ENCODE measurements at places on chromosomes 5 and 9. TPM values are rescaled to one million over a fixed set of nuclear protein-coding genes. Genes with fewer than 3 reads are reported as not detected.

Gene INSL6
- not detected for total RNA-seq

Gene SH3PXD2B
- total RNA-seq = 1.3 TPM

Gene RGS7BP
- total RNA-seq = not detected

Gene EGFL7
- total RNA-seq = 0.52 TPM

Gene LMAN2
- total RNA-seq = 83.9 TPM

Gene SPINK7
- total RNA-seq = not detected

Gene PAEP
- total RNA-seq = not detected

Gene OR1L1
- total RNA-seq = not detected

Gene SLC31A1
- 8.1 TPM for total RNA-seq

Gene CCIN
- total RNA-seq = not detected

Gene PCA3
- not detected for total RNA-seq

Gene HACD4
- 1.1 TPM for total RNA-seq

- H3K27me3 ChIP-seq = peaks cover 5% of the 10 kb centered on the region
- no peaks in the 10 kb centered on the region for H3K36me3 ChIP-seq
- peaks cover 17% of the 10 kb centered on the region for H3K4me1 ChIP-seq
- no peak for DNase-seq
- no peak overlapping the region for H3K27ac ChIP-seq
- H3K4me3 ChIP-seq = no peak overlapping the region
Observed at GRCh38 chr9:19510907-19511306, 102.1 kb downstream of the ACER2 start.

DNA sequence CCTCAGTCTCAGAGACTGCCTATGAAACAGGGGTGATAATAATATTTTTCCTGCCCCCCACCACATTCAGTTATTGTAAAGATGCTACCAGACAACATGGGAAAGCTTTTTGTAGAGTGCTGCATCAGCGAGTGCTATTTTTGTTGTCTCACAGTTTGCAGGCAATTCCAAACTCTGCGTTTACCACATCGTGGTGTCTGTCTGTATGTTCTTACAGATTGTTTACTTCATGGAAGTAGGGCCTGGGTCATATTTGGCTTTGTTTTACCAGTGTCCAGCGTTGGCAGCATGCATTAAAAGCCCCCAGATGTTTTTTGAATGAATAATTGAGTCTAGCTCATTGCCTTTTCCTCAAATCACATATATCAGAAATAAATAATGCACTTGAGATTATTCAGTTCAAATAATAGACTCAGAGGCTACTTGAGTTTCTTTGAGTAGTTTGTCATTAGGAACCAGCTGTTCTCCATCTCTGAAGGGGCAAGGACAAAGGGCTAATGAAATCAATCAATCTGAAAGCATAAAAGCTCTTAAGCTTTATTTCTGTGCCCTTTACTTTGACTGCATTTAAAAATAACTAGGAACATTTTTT, 243.7 kb downstream of the CWC27 start:
- DNase-seq = no peak
- no peak overlapping the region for H3K4me3 ChIP-seq
- no peaks in the 10 kb centered on the region for H3K4me1 ChIP-seq
- no peaks in the 10 kb centered on the region for H3K27me3 ChIP-seq
- no peaks in the 10 kb centered on the region for H3K36me3 ChIP-seq
- H3K27ac ChIP-seq = no peak overlapping the region

GRCh38 chr5:112799661-112800060, 61.4 kb upstream of the SRP19 start:
- no peaks in the 10 kb centered on the region for H3K4me1 ChIP-seq
- H3K36me3 ChIP-seq = peaks cover 12% of the 10 kb centered on the region
- no peak overlapping the region for H3K27ac ChIP-seq
- no peak for DNase-seq

DNA sequence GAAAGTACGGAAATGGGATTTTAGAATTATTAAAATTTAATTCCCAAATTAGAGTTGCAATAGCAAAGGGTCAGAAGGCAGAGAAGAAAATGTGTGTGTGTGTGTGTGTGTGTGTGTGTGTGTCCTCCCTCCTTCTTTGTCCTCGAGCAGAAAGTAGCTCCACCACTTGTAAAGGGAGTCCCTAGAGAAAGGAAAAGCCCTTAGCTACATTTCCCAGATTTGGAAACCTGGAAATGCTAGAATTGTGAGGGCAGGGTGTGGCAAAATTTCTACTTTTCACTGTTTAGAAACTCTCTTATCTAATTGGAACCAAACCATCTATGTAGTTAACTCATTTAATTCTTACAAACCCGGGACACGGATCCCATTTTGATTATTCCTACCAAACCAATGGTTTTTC, 33.2 kb upstream of the LIFR start:
- no peak overlapping the region for H3K4me3 ChIP-seq

DNA sequence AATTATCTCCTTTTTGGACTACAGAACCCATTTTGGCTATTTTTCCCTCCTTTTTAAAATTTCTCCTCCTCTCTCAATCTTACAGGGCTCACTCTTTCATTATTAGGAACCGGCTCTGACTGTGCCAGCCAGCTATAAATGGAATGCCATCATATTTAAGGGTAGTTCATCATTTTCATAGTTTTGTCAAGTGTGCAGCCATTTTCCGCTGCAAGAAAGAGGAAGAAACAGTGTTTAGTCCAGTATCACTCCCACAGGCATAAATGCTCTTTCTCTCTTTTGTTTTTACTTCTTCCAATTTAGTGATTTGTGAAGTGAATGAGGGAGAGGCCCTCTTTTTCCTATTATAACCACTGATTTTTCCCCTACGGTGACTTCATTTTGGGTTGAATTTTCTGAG, 290.0 kb downstream of the NR3C1 start:
- peaks cover 12% of the 10 kb centered on the region for H3K4me1 ChIP-seq
- no peaks in the 10 kb centered on the region for H3K36me3 ChIP-seq
- H3K27me3 ChIP-seq = no peaks in the 10 kb centered on the region
- H3K4me3 ChIP-seq = no peak overlapping the region
- DNase-seq = no peak
- H3K27ac ChIP-seq = no peak overlapping the region

GRCh38 chr5:65867542-65868195, 58.7 kb upstream of the ERBIN start:
- H3K4me1 ChIP-seq = peaks cover 19% of the 10 kb centered on the region
- H3K4me3 ChIP-seq = peak overlapping the region; percentile 57
- no peaks in the 10 kb centered on the region for H3K27me3 ChIP-seq
- H3K27ac ChIP-seq = peak overlapping the region; percentile 78
- no peaks in the 10 kb centered on the region for H3K36me3 ChIP-seq

GRCh38 chr9:137293094-137293481, 9.0 kb downstream of the NRARP start:
- H3K36me3 ChIP-seq = no peaks in the 10 kb centered on the region
- DNase-seq = no peak
- H3K4me1 ChIP-seq = peaks cover 8% of the 10 kb centered on the region
- H3K27ac ChIP-seq = no peak overlapping the region
- peaks cover 20% of the 10 kb centered on the region for H3K27me3 ChIP-seq

- H3K27ac ChIP-seq = no peak overlapping the region
- H3K27me3 ChIP-seq = no peaks in the 10 kb centered on the region
- H3K4me3 ChIP-seq = no peak overlapping the region
Observed at GRCh38 chr9:127868278-127868902, 9.1 kb downstream of the AK1 start.

GRCh38 chr5:157603333-157604190, 28.0 kb upstream of the ADAM19 start:
- peaks cover 87% of the 10 kb centered on the region for H3K4me1 ChIP-seq
- peak overlapping the region; percentile 94 for H3K27ac ChIP-seq
- no peaks in the 10 kb centered on the region for H3K27me3 ChIP-seq
- H3K4me3 ChIP-seq = peak overlapping the region; percentile 3

DNA sequence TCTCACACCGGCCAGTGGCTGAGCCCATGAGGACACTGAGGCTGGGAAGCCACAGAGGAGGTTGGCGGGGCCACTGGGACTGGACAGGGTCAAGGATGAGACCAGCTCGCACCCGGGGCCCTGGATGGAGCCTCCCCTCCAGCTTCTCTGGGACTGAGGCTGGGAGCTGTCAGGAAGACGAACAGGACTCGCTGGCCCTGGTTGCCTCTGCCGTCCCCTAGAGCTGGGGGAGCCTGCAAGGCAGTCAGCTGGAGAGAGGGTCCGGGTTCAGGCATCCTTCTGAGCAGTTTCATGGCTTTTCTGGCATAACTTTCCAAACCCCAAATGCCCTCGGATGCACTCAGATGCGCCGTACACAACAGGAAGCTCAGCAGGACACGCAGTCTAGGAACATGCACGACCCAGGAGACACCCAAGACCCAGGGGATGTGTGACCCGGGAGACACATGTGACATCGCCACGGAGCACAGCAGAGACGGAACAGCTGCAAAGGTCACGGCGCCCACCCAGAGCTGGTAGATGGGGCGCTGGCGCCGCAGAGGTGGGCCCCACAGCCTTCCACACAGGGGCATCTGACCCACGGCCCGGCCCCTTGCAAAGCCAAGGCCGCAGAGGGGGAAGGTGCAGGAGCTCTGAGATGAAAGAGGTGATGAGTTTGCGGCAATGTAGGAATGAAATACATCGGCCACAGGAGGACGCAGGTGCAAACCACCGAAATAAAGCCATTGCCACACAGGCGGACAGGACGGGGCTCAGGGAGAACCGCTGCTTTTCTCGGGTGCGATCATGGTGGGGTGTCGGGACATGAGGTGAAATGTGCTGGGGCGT, 17.1 kb downstream of the TPPP start:
- H3K27ac ChIP-seq = no peak overlapping the region
- H3K4me3 ChIP-seq = no peak overlapping the region
- peaks cover 12% of the 10 kb centered on the region for H3K4me1 ChIP-seq
- DNase-seq = no peak
- no peaks in the 10 kb centered on the region for H3K36me3 ChIP-seq

DNA sequence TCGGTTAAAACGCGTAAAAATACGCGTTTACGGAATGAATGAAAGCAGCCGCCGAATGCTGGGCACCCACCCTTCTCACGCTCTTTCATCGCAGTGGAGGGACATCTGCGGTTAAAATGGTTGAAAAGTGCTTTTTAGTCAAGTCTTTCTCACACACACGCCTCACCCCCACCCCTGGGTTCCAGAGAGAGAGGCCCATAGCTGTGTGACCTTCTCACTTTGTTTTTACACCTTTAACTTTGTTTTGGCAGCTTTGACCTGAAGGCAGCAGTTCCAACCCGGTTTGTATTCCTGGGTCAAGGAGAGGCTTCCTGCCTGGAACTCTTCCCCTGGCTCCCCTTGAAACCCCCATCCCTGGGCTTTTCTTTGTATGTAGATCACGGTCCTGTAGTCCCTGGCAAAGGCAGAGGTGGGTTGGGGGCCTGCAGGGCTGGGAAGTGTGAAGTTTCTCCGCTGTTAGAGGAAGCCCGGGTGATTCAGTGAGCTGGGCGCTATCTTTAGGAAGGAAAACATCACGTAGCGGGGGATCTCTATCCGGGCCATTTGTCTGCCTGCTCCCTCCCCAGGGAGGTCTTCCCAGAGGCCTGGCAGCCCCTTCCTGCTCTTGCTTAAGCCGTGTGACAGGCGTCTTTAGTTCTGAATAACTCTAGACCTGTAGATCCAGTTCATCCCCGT, 29.6 kb downstream of the SPRY4 start:
- H3K36me3 ChIP-seq = no peaks in the 10 kb centered on the region
- no peaks in the 10 kb centered on the region for H3K4me1 ChIP-seq
- H3K27me3 ChIP-seq = no peaks in the 10 kb centered on the region
- DNase-seq = no peak

GRCh38 chr5:38783011-38783561, 62.7 kb upstream of the OSMR start:
- peaks cover 14% of the 10 kb centered on the region for H3K27me3 ChIP-seq
- H3K4me3 ChIP-seq = no peak overlapping the region
- no peak overlapping the region for H3K27ac ChIP-seq
- no peak for DNase-seq

- H3K27ac ChIP-seq = peak overlapping the region; percentile 51
- peak overlapping the region; percentile 79 for H3K4me3 ChIP-seq
- H3K27me3 ChIP-seq = no peaks in the 10 kb centered on the region
Observed at GRCh38 chr9:137552022-137552768, 516 bp downstream of the MRPL41 start.

- H3K4me1 ChIP-seq = no peaks in the 10 kb centered on the region
- DNase-seq = peak; percentile 48
- no peaks in the 10 kb centered on the region for H3K36me3 ChIP-seq
Observed at GRCh38 chr5:108681079-108681921, 66.4 kb upstream of the FER start.

- H3K4me1 ChIP-seq = peaks cover 6% of the 10 kb centered on the region
- peaks cover 1% of the 10 kb centered on the region for H3K36me3 ChIP-seq
- H3K27me3 ChIP-seq = peaks cover 32% of the 10 kb centered on the region
- no peak overlapping the region for H3K4me3 ChIP-seq
Observed at GRCh38 chr5:927172-928015, 34.7 kb downstream of the TRIP13 start.

- no peak for DNase-seq
- no peak overlapping the region for H3K4me3 ChIP-seq
- H3K4me1 ChIP-seq = no peaks in the 10 kb centered on the region
- H3K36me3 ChIP-seq = no peaks in the 10 kb centered on the region
- H3K27ac ChIP-seq = no peak overlapping the region
Observed at GRCh38 chr5:77607324-77607723, 31.2 kb downstream of the OTP start.

GRCh38 chr9:18675332-18675731, 201.4 kb downstream of the ADAMTSL1 start:
- peaks cover 3% of the 10 kb centered on the region for H3K27me3 ChIP-seq
- H3K27ac ChIP-seq = no peak overlapping the region
- no peaks in the 10 kb centered on the region for H3K4me1 ChIP-seq
- DNase-seq = no peak
- H3K36me3 ChIP-seq = no peaks in the 10 kb centered on the region

DNA sequence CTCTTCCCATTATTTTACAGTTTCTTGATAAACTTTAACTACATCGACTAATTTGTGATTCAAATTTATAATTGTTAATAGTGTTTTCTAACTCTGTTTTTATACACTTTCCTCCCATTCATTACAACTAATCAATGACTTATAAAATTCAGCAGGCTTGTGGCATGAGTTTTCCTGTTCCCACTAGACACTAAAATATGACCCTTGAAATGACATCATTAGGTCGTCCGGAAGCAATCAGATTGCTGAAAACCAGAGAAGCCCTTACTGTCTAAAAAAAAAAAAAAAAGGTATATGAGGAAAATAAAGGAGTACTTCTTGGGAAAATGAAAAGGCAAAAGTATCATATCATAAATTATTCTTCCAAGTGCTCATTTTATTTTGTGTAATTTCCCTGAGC, 553.7 kb downstream of the ZNF608 start:
- H3K4me1 ChIP-seq = no peaks in the 10 kb centered on the region
- H3K36me3 ChIP-seq = no peaks in the 10 kb centered on the region
- no peak overlapping the region for H3K4me3 ChIP-seq
- no peak for DNase-seq

DNA sequence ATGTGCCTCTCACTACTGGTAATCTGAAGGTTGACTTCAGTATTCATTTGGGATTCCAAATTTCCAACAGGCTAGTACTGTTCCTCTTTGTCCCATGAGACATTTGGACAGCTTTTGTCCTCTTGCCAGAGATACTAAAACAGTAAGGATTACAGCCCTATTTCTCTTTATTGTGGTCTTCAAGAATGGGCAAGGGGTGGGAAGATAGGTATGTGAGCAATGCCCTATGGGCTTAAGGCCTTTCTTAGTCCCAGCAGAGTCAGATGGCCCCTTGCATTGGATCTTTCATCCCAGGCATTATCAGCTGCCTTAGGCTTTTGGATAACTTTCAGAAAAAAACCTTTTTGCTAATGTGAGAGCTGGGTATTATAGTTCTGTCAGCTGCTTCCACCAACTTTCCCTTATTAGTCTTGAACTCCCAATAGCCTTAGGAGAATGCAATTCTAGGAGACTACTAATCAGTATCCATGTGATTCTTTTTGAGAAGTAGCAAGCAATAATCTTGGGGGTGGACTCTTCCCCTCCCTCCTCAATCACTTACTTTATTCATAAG, 361.1 kb upstream of the NUDT12 start:
- DNase-seq = no peak
- no peaks in the 10 kb centered on the region for H3K27me3 ChIP-seq

- peaks cover 42% of the 10 kb centered on the region for H3K4me1 ChIP-seq
- no peak overlapping the region for H3K27ac ChIP-seq
- DNase-seq = no peak
- no peaks in the 10 kb centered on the region for H3K36me3 ChIP-seq
- no peak overlapping the region for H3K4me3 ChIP-seq
Observed at GRCh38 chr5:142794537-142794936, 24.4 kb downstream of the ARHGAP26 start.
